ENCODE measurements at places on chromosomes 16 and 17.

DNA sequence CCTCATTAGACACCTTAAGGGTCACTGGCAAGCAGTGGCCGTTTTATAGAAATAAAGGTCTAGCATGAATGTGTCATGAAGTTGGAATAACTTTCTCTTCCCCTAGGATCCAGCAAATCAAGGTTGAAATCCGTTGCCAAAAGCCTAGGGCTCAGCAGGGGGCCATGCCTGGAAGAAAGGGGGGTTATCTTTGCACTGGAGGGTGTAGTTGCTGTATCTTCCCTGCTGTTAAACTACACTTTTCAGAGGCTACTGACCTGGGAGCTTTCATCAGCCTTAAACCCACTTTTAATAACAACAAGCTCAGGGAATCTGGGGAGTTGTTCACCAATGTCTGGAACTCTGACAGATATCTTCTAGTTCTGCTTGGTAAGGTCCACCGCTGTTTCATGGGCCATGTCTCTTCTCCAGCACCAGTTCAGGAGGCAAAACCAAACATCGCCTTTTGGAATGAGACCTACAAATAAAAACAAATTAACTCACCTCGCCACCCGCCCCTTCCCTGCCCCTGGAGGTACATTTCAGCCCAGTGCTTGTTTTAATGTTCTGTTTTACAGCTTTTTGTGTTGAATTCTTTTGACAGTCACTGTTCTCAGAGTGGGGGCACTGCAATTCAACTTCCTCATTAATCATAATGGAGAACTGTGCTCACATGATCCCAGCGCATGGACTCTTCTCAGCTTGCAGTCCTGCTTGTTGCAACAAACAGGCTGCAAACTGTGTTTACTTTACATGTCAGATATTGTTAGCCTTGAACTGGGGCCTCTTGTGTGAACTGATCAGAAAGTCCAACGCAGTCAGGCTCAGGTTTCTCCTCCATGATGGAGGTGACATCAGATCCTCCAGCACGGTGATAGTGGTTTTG, 508.7 kb downstream of the KCNJ2 start:
- no peak for DNase-seq

GRCh38 chr17:72682605-72683004, 409.9 kb downstream of the SLC39A11 start:
- peak; percentile 50 for DNase-seq

GRCh38 chr16:54373534-54374520, 87.2 kb upstream of the IRX3 start:
- DNase-seq = peak; percentile 56

GRCh38 chr16:17532338-17532995, 61.7 kb upstream of the XYLT1 start:
- no peak for DNase-seq

- peak; percentile 59 for DNase-seq
Observed at GRCh38 chr16:67883872-67884261, 818 bp upstream of the NRN1L start.

- DNase-seq = no peak
Observed at GRCh38 chr16:1828645-1829410, 1.8 kb downstream of the FAHD1 start.

- no peak for DNase-seq
Observed at GRCh38 chr17:40303708-40304551, 5.0 kb upstream of the RARA start.
